Hematopoietic multipotent progenitor cell (in vitro differentiated cells): ENCODE measurements at places on chromosomes 12 and 14.

GRCh38 chr14:102954081-102954789 is 31.8 kb downstream of the AMN start:
- DNase-seq: no peak

GRCh38 chr14:58089612-58090011 is 62.4 kb downstream of the ARMH4 start:
- DNase-seq: no peak

- no peak for DNase-seq
These were observed 715 bp upstream of the RAP1B start for GRCh38 chr12:68609998-68610369.

- DNase-seq: no peak
These were observed 229.0 kb downstream of the SEC23A start for GRCh38 chr14:38873941-38874612.

DNA sequence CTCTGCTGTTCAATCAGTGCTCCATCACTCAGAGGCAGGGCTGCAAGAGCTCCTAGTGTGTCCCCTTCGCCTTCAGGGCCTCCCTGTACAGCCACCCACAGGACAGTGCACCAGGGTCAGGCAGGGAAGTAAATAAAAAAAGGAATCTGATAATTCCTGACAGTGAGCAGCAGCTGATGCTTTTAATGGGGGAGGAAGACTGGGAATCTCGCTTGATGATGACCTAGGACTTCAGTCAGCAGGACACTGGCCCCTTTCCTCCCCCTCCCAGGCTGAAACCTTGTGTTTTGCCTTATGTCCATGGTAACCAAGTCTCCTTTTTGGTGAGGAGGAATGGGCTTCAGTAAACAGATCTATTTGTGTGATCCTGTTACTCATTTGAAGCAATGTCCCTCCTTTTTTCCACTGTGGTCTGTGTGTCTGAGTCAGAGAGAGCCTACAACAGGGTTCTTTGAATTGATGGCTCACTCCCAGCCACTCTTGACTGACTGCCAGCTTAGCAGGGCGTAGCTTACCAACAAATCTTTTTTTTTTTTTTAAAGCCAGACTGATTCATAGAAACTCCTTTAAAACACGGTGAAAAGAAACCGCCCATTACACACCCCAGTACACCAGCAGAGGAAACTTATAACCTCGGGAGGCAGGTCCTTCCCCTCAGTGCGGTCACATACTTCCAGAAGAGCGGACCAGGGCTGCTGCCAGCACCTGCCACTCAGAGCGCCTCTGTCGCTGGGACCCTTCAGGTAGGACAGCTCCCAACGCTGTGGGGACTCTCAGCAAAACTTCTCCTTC is at the start of gene EMP1:
Gene EMP1 (plus strand): TSS at position 597 of the 792 bp plus-strand sequence. CDS start 14,785 bp downstream, outside the sequence.
- DNase-seq: peak; percentile 97

DNA sequence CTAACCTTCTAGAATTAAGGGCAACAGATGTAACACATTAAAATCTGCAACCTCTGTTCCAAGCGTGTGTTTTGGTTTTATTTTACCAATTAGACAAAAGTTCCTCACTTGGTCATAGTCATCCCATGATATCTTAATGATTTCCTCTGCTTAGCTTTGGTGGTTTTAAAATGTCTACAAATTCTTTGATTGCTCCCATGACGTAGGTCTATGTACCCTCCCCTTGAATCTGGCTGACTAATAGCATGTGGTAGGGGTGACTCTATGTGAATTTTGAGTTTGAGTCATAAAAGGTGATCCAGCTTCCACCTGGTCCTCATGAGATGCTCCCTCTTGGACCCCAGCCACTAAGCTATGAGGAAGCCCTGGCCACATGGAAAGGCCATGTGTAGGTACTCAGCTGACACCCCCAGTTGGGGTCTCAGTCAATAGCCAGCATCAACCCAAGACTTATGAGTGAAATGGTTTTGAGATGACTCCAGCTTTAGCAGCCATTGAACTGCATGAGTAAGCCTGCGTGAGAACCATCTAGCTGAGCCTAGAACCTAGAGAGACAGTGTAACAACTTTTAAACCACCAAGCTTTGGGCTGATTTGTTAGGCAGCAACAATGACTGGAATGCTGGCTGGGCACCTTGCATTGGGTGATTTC is 247.1 kb downstream of the MSRB3 start:
- DNase-seq: no peak

DNA sequence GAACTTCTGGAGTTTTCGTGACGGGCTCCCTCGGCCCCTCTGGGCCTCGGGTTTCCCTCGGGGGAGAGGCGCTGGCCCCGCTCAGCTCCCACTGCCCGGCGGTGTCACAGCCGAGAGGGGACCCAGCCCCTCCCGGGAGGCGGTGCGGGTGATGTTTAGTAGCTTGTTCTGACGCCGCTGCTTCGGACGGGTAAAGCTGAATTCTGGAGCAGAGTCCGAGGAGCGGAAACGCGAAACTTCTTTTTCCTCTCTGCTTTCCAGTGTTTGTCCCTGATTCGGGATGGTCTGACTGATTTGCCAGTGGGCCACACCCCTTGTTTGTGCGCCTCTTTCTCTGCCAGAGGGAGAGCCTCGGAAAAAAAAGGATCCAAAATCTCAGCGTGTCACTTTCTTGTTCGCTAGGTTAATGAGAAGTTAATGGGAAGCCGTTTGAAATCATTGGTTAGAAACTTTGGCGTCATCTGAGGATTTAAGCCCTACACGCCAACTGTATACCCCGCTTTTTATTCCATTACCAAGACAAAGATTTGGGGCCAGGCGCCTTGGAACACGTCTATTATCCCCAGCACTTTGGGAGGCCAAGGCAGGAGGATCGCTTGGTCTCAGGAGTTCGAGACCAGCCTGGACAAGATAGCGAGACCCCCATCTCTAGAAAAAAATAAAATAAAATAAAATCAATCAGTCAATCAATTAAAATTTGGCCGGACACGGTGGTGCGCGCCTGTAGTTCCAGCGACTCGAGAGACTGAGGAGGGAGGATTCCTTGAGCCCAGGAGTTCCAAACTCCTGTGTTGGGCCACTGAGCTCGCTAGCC is 756 bp downstream of the TULP3 start:
- peak; percentile 26 for DNase-seq

DNA sequence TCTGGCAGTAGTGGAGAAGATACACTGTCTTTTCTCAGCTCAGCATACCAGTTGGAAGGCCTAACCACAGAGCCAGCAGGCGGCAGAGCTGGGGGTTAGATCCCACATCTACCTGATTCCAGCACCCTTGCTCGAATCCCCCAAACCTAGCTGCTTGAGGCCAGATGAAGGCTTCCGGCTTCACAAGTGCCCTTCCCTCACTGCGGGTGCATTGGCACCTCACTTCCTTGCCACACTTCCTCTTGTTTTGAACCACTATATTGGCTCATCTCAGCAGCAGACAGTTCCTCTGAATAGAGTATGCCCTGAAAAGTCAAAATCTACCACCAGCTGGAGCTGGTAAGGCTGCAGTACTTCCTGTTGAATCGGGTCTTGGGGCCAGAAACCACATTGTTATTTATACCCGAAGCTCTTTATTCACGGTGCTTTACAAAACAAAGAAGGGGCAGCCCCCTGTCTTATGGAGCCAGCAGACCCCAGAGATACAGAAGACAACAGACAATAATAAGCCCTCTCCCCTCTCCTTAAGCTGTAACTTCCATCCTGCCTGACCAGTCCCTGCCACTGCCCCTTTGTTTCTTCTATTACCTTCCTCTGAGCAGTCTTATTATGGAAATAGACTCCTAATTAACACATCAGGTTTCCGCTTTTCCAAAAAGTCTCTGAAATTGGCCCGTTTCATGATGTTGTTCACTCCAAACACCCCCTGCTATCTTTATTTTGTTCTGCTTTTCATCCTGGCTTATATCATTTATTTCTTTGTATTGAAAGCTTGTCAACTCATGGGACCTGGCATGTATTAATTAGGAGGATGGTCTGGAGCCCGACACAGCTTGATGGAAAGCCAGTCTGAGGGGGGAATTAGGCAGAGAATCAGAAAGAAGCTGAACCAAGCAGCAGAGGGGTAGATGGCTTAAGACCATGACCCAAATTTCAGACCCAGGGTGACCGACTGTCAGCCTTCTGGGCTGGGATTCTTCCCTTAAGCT is 233.5 kb downstream of the EFCAB11 start:
- peak; percentile 95 for DNase-seq

GRCh38 chr14:64549791-64550620 is at the start of gene PPP1R36:
PPP1R36 (plus strand) TSS chr14:64549961; CDS start chr14:64549998, 37 bp downstream.
- peak; percentile 50 for DNase-seq

- DNase-seq: no peak
These were observed 16.9 kb downstream of the OR6S1 start for GRCh38 chr14:20624495-20625070.
